ENCODE measurements at places on chromosomes 13 and 19.

GRCh38 chr19:29016353-29016752 is 196.6 kb downstream of the UQCRFS1 start:
- no peak for DNase-seq

- no peak for DNase-seq
These were observed 6.2 kb upstream of the DZIP1 start for GRCh38 chr13:95650696-95651095.

DNA sequence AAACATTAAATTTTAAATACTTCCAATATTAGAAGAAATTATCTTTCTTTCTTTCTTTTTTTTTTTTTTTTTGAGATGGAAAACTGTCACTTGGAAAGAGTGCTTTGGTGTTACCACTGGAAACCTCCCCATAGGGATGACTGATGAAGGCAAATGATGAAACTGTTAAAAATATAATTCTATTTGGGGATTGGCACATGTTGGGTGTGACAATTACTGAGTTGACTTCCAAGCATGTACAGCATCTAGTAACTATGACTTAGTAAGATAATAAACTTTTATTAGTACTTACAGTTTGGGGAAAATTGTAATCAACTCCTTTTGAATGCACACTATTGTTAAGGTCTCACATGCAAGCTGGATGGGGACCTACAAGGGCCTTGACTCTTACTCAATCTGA is 592.5 kb downstream of the KCTD12 start:
- no peak for DNase-seq

- DNase-seq, result no peak
These were observed 5.8 kb downstream of the KRTDAP start for GRCh38 chr19:35484252-35485036.

- DNase-seq, result no peak
These were observed 10.9 kb downstream of the MIR17HG start for GRCh38 chr13:91358387-91358782.

- no peak for DNase-seq
These were observed 2.0 kb upstream of the PSG6 start for GRCh38 chr19:42919757-42920079.

- no peak for DNase-seq
These were observed 12.9 kb upstream of the PRR19 start for GRCh38 chr19:42288881-42289555.

- DNase-seq, result no peak
These were observed at the start of gene CD22 for GRCh38 chr19:35328851-35329285. CD22 (plus strand) TSS chr19:35329187; CDS start chr19:35332041, 2,854 bp downstream.

DNA sequence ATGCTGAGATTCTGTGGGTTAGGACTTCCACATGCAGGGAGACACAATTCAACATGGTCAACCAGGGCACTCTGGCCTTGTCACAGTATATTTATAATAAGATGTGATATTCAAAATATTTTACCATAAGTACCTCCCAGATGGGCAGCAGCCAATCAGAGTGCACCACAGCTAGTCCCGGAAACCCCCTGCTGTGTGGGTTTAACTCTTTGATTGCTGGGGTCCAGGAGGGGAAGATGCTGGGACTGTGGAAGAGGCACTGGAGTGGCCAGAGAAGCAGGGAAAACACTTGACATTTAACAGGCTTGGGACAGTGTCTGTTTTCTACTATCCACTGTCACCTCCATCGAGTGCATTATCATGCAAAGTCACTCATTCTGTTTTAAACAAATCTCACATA is 99.0 kb downstream of the MBNL2 start:
- no peak for DNase-seq

DNA sequence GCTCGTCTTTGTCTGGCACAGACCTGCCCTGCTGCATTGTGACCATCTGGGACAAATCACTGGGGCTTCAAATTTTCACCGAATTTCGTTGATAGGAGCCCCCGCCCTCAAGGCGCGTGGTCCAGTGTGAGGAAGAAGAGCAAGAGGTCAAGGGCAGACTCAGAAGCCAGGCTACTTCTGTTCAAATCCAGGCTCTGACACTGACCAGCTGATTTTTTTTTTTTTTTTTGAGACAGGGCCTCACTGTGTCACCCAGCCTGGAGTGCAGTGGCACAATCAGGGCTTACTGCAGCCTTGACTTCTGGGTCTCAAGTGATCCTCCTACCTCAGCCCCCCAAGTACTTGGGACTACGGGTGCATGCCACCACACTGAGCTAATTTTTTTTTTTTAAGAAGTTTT is 7.2 kb downstream of the SYNGR4 start:
- DNase-seq, result no peak

GRCh38 chr19:40403262-40403984 is 9.8 kb downstream of the PRX start:
- no peak for DNase-seq

GRCh38 chr13:93080587-93080986 is 146.0 kb upstream of the GPC6 start:
- no peak for DNase-seq

- no peak for DNase-seq
These were observed 34.4 kb downstream of the AP1M1 start for GRCh38 chr19:16232127-16232526.

DNA sequence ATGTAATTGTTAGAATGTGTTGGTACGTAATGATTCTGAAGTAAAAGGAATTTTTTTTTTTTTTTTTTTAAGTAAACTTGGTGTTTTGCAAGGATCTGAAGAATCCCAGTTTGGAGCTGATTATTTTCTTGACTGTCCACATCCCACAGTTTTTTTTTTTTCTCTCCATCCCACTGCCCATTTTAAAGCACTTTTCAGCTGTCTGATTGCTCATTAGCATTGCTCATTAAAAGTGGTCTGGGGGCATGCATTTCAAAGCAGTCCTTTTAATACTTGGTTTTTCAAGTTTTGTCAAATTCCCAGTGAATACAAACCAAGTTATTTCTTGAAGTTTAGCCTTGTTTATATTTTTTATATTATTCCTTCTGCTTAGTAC is 44.1 kb downstream of the SLAIN1 start:
- no peak for DNase-seq

GRCh38 chr19:43474986-43475705 is 9.7 kb upstream of the LYPD3 start:
- peak; percentile 93 for DNase-seq

DNA sequence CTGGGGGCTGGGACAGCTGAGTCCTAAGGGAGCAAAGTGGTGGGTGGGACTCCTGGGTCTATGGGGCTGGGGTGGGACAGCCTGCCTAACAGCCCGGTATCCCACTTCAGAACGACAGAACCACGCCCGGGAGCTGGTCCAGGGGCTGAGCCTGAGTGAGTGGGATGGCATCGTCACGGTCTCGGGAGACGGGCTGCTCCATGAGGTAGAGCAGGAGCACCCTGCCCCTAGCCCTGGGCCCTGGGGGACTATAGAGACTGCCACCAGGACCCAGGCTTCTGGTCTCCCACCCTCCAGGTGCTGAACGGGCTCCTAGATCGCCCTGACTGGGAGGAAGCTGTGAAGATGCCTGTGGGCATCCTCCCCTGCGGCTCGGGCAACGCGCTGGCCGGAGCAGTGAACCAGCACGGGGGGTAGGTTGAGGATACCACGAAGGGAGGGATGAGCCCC is 8.6 kb downstream of the SPHK2 start:
- DNase-seq, result no peak

DNA sequence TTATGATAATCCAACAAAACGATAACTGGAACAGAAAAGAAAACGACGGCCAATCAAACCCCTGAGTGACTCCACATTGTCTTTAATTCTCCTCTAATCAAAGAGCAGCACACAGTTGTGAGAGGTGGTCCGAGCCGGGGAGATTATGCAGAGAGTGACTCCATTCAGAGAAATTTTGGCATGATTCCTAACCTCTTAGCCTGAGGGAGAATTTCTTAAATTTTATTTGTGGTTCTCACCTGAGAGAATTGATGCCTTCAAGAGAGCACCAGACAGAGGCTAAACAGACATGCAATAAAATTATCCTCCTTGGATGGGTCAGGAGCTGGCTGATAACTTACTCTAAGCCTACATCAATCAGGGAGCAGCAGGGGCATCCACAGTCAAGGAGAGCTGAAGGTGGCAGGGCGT is 310.0 kb upstream of the KLF12 start:
- no peak for DNase-seq

- DNase-seq, result no peak
These were observed 309.5 kb downstream of the TEX29 start for GRCh38 chr13:111629926-111630325.

- no peak for DNase-seq
These were observed 5.1 kb downstream of the GRIN2D start for GRCh38 chr19:48398375-48399235.

GRCh38 chr13:45705918-45706317 is 3.8 kb downstream of the CBY2 start:
- no peak for DNase-seq

DNA sequence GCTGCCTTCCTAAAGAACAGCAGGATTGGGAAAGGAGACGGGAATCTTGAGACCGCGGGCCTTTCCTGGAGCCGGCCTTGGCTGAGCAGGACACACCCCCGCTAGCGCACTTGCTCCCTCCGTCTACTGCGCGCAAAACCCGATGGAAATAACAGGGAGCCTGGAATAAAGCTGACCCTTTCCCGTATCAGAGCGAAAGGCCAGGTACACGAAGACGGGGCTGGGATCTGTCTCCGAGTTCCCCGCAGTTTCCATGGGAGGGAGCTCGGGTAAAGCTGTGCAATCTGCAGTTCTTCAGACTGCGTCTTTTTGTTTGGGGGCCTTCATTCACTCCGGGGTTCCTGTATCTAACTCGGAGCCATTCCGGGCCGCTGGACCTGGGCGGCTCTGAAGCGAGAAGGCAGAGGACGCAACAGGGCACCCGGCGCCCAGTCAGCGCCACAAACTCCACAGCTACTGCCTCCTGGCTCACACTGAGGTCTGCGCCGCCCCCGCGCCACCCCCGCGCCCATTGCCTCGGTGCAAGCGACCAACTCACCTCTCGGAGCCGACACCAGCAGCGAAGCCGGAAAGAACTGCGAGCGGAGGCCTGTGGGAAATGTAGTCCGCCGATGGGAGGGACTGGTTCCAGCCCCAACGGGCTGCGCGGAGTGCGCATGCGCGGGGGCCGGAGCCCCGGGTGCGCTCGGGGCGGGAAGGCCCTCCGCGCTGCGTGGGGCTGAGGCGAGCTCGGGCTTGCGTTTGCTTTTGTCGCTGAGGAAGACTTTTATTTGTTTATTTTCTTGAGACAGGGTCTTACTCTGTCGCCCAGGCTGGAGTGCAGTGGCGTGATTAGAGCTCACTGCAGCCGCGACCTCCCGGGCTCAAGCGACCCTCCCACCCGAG is at the start of gene ZFP14:
Gene ZFP14, minus strand, starts transcription at position 577 of the 885 bp plus-strand sequence. CDS start 11,309 bp downstream, outside the sequence.
- peak; percentile 94 for DNase-seq

DNA sequence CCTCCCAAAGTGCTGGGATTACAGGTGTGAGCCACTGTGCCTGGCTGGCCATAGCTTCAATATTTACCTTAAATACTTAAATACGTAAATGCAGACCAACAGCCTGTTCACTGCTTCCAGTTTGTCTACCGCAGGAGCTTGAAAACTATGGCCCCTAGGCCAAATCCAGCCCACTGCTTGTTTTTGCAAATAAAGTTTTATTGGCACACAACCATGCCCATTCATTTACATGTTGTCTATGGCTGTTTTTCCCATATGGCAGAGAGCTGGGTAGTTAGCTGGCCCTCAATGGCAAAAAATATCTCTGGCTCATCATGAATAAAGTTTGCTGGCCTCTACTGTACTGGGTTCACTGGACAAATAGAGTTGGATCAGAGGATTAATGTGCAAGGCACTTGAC is 11.8 kb downstream of the PRR12 start:
- DNase-seq, result no peak

GRCh38 chr19:35318679-35319448 is 10.1 kb upstream of the CD22 start:
- no peak for DNase-seq

DNA sequence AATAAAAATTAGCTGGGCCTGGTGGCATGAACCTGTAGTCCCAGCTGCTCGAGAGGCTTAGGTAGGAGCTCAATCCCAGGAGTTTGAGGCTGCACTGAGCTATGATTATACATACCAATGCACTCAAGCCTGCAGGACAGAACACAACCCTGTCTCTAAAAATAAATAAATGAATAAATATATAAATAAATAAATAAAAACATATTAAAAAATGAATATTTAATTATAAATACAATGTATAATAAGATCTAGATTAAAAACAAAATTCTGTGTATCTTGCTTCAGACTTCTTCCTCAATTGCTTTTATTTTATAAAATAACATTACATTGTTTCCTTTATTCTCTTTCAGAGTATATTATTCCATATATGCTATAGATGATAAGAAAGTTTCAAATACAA is 1964.1 kb downstream of the PCDH9 start:
- no peak for DNase-seq

GRCh38 chr13:96473526-96474180 is 383.7 kb downstream of the HS6ST3 start:
- DNase-seq, result peak; percentile 7

GRCh38 chr13:47707414-47707813 is 293.7 kb downstream of the SUCLA2 start:
- DNase-seq, result no peak

DNA sequence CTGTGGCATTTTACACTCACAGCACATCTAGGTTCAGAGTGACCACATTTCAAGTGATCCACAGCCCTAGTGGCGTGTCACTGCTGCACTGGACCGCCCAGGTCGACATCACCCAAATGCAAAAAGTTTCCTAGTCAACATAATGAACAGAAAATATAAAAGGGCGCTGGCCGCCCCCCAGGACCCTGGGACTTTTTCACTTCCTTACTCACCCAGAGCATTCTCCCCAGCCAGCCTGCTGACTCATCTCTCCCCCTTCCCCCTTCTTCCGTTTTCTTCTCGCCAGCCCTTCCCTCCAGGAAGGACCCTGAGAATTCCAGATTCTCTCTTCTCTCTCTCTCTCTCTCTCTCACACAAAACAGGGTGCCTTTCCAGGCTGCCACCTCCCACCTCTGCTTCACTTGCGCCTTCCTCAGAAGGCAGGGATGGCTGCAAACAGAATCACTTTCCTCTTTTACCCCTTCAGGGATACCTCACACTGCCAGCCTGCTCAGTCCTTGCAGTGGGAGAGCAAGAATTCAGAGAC is 21.0 kb upstream of the GRWD1 start:
- no peak for DNase-seq

GRCh38 chr19:35908010-35908441 is at the start of gene TYROBP:
TYROBP (minus strand) TSS chr19:35908295; CDS start chr19:35908228, 67 bp downstream.
- no peak for DNase-seq

- no peak for DNase-seq
These were observed 27.6 kb downstream of the MYO9B start for GRCh38 chr19:17103177-17103576.

DNA sequence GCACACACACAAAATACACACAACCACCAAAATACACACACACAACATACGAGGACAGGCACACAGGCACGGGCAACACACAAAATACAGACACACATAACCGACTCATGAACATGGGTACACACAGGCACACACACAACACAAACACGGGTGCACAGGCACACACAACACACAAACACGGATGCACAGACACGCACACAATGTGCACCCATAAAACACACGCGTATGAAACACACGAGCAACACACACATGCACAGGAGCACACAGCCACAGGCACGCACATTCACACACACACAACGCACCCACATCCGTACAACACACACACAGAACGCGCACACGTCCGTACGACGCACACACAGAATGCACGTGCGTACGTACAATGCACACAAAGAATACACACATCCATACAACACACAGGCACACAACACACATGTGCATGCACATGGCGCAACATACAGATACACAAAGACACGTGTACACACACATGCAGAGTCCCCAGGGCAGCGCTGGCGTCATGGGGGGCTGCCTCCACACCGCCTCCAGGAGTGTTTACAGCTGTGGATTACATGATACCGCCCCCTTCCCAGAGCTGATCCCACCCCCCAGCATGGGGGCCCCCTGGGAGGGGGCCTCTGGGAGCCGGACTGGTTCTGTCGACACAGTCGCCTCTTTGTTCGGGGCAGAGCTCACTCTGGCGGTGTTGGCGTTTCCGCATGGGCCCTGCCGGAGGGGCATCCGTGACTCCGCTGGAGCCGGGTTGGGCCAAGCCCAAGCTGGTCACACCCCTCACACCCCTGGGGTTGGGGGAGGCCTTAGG is 2.9 kb downstream of the SBNO2 start:
- DNase-seq, result no peak
